ENCODE measurements at places on chromosomes 7 and 10. TPM values are rescaled to one million over a fixed set of nuclear protein-coding genes. Genes with fewer than 3 reads are reported as not detected.

Gene TRIL
- polyA plus RNA-seq: 3.2 TPM

Gene GIMAP4
- polyA plus RNA-seq: 59.3 TPM

Gene ANKRD61
- polyA plus RNA-seq: 0.15 TPM

Gene SDK1
- polyA plus RNA-seq: 2.8 TPM

Gene CYP26C1
- polyA plus RNA-seq: 0.07 TPM

Gene TMEM213
- polyA plus RNA-seq: not detected

Gene PDE1C
- 4.8 TPM for polyA plus RNA-seq

Gene HOXA3
- 3.4 TPM for polyA plus RNA-seq

Gene VAX1
- polyA plus RNA-seq: not detected

Gene NPFFR1
- 0.04 TPM for polyA plus RNA-seq

Gene GHRHR
- polyA plus RNA-seq: not detected

Gene CXCL12
- 341 TPM for polyA plus RNA-seq

Gene CCDC172
- not detected for polyA plus RNA-seq

Gene PTPN20
- polyA plus RNA-seq: 3.4 TPM

Gene UPK3B
- polyA plus RNA-seq: 2.0 TPM

Gene GPR85
- polyA plus RNA-seq: 0.98 TPM

Measured in ovary (tissue), 10 donors.